ENCODE measurements at places on chromosomes 5 and 9.

DNA sequence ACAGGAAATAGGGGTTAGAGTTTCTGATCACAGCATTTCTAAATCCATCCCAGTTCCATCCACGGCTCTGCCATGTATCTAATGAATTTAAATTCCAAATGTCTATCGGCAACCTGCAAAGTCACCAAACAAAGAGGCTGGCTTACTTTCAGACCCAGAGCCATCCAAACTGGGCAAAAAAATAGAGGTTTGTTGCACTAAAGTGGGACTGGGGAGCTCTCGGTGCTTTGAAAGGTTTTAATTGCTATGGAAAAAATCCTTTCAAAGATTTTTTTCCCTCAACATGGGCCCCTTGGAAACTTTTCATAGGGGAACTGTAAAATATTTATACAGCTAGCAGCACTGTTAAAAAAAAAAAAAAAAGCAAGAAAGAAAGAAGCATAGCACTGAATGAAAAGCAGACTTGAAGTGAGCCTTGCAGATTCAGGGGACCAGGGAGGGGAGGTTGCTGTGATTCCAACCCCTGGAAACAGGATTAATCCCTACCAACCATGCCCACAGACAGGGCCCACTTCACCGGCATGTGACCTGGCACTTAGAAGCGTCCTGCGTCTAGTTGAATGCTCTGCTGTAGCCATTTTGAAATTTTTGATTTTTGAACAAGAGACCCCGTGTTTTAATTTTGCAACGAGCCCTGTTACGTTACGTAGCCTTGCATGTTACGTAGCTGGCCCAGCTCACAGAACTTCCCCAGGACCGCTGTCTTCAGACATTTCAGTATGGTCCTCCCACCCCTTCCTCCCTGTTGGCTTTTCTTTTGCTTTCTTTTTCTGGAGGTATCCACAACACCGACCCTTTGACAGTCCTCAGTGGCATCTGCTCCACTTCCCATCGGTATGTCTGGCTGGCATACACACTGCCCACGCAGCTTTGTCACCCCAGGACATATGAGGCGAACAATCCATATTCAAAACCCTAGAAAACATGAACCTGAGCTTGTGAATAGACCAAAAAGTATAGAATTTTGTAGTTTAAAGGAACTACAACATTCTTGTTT, 105.3 kb upstream of the NFIB start:
- no peak for DNase-seq

- DNase-seq = no peak
Observed at GRCh38 chr9:106655966-106656365, 207.0 kb upstream of the ZNF462 start.

GRCh38 chr5:97544678-97545077, 361.6 kb upstream of the RIOK2 start:
- no peak for DNase-seq

GRCh38 chr5:151063142-151063989, 17.5 kb downstream of the TNIP1 start:
- no peak for DNase-seq

- peak; percentile 86 for DNase-seq
Observed at GRCh38 chr9:4740638-4741364, at the start of gene AK3. Gene AK3, minus strand, starts transcription at chr9:4741202. Its CDS starts 115 bp downstream, at chr9:4741087.

- no peak for DNase-seq
Observed at GRCh38 chr5:139651043-139651834, 3.1 kb downstream of the CXXC5 start.

- no peak for DNase-seq
Observed at GRCh38 chr9:36598273-36598672, 25.6 kb downstream of the MELK start.

GRCh38 chr9:125774106-125774505, 26.9 kb downstream of the PBX3 start:
- DNase-seq = no peak

DNA sequence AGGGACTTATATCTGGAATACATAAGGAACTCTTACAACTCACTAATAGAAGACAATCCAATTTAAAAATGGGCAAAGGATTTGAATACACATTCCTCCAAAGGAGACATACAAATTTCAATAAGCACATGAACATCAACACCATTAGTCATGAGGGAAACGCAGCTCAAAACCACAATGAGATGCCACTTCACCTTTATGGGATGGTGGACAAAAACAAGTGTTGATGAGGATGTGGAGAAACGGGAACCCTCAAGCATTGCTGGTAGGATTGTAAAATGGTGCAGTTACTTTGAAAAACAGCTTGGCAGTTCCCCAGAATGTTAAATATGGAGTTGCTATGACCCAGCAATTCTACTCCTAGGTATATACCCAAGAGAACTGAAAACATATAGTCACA, 72.7 kb upstream of the IER5L start:
- no peak for DNase-seq

- DNase-seq = no peak
Observed at GRCh38 chr5:175728885-175729828, 71.3 kb downstream of the HRH2 start.

DNA sequence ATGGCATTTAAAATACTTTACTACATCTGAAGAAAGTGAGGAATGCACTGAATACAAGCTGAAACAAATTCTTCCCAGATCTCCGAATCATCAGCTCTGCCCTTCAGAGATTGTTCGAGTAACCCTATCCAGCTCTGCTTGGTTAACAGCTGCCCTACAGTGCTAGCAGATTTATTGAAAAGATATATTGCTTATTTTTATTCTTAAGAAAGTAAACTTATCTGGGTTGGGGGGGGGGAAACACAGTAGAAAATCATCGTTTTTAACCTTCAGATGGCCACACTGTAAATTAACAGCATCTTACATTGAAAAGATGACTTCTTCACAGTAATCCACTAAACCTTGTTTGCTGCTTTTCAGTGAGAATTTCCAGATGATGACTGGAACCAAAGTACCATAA, 210.8 kb downstream of the NFIB start:
- DNase-seq = no peak

DNA sequence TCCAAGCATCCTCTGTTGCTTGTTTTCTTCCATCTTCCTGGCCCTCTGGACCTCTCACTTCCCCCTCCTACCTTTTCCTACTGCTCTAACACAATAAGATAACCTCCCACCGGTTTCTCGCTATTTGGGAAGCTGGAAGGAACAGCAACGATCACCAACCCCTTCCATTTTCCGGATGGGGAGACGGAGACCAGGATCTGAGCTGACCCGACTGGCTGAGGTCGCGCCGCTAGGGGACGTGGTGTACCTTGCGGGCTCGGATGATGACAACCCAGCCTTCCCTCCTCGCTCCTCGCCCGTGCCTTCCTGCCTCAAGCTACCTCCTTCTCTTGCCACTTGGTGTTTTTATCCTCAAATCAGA, 1.9 kb downstream of the LPAR1 start:
- DNase-seq = no peak

DNA sequence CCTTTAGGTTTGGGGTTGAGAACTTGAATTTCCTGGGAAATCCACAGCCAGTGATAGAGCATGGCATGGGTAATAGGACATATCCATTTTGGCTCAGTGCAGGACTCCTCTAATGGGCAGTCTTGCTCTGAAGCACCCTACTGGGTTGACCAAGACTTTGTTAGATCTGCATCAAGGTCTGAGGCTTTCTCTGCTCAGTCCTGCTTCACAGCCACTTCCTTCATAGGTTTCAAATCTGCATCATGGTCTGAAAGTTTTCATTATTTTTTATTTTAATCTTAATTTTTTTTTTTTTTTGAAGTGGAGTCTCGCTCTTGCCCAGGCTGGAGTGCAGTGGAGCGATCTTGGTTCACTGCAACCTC, 36.5 kb downstream of the KIF2A start:
- no peak for DNase-seq

- DNase-seq = no peak
Observed at GRCh38 chr5:11941566-11941965, 37.3 kb upstream of the CTNND2 start.

- DNase-seq = no peak
Observed at GRCh38 chr5:103503066-103503465, 59.5 kb downstream of the NUDT12 start.

DNA sequence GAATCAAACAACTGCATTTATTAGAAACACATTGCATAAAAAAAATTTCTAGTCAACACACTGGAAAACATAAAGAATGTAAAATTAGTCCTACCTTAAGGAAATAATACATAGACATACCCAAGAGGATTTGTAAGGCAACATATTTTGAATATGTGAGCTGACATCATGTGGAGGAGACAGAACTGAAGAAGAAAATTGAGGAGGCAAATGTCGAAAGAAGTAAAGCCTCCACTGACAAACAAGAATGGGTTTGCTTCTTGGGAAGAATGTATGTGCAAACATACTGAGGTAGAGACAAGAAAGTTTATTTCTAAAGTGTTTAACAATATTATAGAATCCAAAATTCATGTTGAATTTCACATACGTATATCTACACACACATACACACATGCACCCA, 363.0 kb upstream of the PDE4D start:
- DNase-seq = no peak

DNA sequence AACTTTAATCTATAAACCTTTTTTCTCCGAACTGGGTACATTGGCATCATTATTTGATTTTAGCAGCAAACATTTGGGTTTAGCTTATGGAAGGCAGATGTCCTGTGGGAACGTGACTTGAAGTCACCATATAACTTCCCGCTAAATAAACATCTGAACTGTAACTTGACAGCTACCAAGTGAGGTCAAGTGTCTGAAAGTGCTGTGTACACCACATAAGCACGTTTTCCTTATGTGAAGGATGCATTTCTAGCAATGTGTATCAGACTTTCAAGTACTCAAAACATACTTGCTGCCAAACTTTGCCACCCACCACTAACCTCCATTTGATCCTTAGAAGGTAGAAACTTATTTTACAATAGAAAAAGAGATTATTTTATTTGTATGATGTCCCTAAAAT, 35.7 kb downstream of the SLC1A3 start:
- no peak for DNase-seq

DNA sequence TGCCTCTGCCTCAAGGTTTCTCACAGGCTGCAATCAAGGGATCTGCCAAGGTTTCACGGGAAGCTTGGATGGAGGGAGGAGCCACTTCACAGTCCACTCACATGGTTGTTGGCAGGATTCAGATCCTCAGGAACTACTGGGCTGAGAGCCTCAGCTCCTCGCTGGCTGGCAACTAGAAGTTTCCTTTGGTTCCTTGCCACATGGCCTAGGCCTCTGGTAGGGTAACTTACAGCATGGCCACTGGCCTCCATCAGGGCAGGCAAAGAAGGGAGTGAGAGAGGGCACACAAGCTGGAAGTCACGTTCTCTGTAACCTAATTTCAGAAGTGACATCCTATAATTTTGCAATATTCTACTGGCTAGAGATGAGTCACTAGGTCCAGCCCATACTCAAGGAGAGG, 32.2 kb downstream of the SPOCK1 start:
- DNase-seq = no peak

DNA sequence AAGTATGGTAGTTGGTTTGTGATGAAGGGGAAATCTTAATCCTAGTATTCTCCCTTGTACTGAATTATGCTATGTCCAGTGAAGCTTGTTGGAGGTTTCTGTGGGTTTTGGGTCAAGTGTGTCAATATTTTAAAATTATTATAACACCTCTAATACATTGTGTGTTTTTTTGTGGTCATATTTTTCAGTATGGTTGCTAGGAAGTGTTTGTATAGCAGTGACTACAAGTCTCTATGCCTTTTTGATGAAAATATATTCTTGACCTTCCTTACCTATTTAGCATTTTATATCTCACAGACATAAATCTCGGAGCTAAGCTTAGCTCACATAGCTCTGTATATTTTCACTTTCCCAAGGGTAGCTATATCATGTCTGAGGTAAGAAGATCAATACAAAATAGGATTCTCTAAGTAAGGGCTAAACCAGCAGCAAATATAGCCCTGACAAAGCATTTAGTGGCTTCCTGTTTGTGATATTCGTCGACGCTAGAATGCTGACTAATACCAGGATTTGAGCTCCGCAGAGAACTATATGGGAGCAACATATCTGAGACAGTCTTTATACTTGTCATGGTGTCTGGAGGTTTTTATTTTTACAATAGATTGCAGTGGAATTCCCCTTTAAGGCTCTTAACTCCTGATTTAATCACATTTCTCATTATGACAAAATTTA, 82.3 kb downstream of the MACIR start:
- DNase-seq = no peak

- DNase-seq = no peak
Observed at GRCh38 chr9:126564716-126565115, 49.0 kb upstream of the LMX1B start.

DNA sequence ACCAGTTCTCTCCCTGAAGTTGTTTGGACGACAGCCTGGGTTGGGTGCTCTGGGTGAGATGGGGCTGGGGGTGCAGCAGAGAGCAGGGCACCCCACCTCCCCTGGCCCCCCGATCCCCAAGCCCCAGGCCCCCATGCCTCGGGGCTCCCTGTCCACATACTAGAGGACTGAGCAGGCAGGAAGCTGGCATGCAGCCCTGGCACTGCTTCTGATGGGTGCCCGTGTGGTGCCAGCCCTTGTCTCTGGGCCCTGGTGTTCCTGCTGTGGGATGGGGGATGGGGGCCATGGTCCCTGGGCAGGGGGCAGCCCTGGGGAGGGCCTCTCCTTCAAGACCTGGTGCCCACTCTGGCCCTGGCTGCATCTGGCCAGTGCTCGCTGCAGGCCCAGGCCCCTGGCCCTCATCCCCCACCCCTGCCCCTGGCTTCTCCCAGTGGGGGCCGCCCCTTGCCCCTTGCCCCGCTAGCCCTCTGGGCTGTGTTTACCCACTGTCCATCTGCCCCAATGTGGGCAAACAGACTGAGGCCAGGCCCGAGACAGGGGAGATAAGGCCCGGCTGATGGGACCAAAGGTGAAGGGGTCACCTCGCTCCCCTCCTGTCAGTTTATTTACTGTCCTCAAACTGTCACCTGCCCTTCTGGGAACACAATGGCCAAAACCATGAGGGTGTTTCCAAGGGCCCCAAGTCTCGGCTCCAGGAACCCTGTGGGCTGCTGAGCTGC, 67.3 kb upstream of the RXRA start:
- no peak for DNase-seq

DNA sequence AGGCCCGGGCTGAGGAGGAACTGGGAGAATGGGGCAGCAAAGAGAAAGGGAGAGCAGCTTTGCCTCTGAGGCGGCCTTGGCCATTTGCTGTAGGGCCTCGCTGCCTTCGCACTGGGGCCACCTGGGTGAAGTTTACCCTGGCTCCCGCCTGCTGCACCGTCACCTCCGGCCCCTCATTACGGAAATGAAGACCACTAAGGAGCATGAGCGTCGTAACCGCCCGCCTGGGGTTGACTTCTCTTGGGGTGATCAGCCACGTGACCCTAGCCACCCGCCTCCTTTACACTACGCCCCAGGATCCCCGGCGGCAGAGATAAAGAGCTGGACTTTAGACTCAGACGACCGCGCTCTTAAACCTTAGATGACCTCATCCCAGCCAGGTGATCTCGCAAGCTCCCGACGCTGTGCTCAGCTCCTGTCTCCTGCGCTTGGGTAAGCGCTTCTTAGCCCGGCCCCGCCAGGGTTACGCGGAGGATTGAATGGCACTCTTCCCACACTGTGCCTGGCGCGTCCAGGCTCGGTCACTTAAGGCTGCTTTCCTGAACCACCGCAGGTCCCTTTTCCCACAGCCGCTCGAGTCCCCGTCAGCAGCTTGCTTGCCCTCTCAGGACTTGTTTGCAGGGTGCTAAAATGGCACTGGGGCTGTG, 107.9 kb upstream of the LARP1 start:
- no peak for DNase-seq

- no peak for DNase-seq
Observed at GRCh38 chr5:140417235-140417634, 15.6 kb downstream of the ANKHD1 start.

- DNase-seq = no peak
Observed at GRCh38 chr5:143569213-143569701, 165.8 kb upstream of the NR3C1 start.

- no peak for DNase-seq
Observed at GRCh38 chr5:137184734-137185133, 314.4 kb downstream of the SPOCK1 start.
